NCI-H460 (cell line): ENCODE measurements at places on chromosomes 13 and 19.

DNA sequence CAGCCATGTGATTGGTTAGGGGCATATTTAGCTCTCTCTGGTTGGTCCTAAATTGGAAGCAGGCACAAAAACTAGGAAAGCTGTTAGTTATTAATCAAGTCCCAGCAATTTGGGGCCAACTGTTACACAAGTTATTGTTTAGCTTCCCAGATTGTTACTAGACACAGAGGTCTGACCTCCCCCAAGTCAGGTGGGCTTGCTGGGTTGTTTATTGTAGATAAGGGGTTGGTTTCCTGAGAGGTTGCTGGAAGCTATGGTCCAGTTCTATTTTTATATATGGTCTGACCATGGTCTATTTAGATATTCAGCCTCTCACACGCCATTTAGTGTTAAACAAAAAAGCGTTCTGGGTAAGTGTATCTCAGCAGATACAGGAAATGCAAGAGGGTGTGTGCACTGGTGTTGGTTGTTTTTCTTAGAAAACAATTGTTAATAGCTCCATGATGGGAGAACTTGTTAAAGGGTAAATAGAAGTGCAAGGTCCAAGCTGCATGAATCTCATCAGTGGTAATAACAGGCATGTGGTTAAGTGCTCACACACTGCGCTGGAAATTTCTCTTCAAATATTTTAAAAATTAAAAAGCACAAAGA lies 150.0 kb downstream of the RAP2A start:
- no peak for DNase-seq

DNA sequence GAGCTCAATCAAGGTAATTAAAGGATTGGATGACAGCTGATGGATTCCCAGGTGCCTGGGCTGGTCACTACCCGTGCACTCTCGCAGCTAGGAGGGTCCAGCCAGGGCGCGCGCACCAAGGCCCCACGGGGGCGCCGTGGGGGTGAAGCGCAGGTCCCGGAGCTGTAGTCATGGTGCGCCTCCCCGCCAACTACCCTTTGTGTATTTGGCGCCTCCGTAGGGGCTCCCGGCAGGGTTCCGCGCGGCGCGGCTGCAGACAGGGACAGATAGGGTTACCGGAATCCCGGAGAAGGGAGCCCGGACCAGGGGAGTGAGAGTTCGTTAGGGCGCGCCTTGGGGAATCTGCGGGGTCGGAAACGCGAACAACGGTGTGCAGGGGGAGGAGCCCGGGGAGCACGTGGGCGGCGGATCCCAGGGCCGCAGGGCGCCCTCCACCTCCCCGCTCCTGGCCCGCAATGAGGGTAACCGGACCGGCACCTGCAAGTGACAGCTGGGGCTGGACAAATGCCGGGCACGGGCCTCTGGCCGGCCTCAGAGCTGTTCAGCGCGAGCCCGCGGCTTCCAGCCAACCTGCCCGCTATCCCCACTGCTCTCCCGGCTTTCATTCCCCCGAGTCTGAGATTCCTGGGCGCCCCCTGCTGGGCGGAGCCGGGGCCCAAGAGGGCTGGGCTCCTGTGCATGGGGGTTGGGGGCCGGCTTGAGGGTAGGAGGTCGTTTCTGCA lies 3.4 kb upstream of the PRAM1 start:
- DNase-seq, result peak; percentile 50

GRCh38 chr13:66099825-66100224 lies 1130.3 kb downstream of the PCDH9 start:
- DNase-seq, result no peak

DNA sequence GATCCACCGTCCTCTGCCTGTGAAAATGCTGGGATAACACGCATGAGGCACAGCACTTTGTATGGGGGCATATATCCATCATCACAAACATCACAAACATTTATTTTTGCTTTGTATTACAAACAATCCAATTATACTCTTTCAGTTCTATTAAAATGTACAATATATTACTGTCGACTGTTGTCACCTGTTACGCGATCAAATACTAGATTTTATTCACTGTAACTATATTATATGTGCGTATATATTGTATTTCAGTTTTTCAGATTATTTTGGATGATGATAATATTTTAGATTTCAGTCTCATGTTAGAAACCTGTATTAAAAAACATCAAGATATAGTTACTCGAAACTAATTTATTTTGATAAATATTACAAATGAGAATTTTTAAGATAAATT lies 998.3 kb downstream of the EFNB2 start:
- DNase-seq, result no peak

- DNase-seq, result no peak
These were observed 823 bp downstream of the TLE5 start for GRCh38 chr19:3061182-3062161.

GRCh38 chr13:78625384-78625783 lies 22.0 kb upstream of the POU4F1 start:
- DNase-seq, result no peak

GRCh38 chr19:11373166-11373884 lies 1.1 kb upstream of the SWSAP1 start:
- no peak for DNase-seq

- DNase-seq, result no peak
These were observed 37.6 kb upstream of the STARD13 start for GRCh38 chr13:33322965-33323668.

DNA sequence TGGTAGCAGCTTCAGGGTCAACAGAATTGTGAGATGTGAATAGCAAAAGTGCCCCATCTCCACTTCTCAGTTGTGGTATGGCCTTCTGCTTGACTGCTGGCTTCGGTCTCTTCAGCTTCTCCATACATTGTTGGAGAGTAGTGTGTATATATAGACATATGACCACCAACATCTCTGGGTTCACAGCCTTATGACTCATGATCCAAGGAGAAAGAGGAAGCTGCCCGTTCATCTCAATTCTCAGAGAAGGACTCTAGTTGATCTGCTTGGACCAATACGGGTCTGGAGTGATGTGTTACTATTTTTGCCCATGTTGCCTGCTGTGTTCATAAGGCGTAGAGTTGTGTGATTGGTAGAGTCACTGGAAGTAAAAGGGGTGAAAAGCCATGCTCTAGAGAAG lies 3.6 kb upstream of the COMMD6 start:
- DNase-seq, result no peak

- DNase-seq, result no peak
These were observed 23.2 kb upstream of the TTYH1 start for GRCh38 chr19:54392105-54392504.

GRCh38 chr13:101065329-101065728 lies 351.0 kb downstream of the NALCN start:
- DNase-seq, result no peak

DNA sequence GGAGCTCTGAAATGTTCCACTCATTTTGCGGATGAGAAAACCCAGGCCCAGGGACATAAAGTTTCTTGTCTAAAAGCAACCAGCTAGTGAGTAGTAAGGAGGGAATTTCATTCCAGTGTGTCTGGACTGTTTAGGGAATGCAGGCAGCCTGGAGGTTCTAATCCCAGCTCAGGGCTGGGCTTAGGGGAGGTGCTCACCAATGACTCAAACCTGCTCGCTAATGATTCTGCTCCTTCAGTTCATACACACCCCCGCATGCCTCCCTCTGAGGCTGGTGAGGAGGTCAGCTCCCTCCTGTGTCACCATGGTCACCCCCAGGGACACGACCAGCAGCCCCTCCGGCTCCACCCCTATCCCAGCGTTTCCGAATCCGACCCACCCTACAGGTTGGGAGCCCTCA lies 34.6 kb downstream of the CYP4F2 start:
- DNase-seq, result no peak

DNA sequence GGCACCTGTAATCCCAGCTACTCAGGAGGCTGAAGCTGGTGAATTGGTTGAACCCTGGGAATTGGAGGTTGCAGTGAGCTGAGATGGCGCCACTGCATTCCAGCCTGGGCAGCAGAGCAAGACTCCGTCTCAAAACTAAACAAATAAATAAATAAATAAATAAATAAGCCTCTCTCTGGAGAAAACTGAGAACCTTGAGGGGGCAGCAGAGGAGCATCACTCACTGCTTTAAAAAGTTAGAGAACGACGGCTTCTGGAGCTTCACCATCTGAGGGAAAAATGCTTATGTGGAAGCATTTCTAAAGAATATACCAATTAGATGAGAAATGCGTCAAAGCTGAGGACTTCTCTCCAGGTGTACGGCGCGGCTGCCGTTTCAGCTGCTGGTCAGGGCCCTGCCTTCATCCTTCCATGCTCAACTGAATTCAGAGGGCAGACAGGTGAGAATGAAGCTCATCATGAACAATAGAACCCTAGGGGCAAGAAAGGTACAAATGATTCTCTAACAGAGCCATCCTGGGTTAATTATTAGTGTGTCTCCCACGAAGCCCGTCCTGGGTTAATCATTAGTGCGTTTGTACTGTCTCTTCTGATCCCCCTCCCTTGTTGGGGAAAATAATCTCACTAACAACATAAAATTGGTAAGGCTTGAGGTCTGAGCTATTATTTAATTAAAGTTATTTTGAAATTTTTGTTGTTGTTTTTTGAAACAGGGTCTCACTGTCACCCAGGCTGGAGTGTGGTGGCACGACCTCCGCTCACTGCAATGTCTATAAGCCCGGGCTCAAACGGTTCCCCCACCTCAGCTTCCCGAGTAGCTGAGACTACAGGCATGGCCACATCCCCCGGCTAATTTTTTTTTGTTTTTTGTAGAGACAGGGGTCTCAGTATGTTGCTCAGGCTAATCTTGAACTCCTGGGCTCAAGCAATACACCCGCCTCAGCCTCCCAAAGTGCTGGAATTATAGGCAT lies 80.1 kb downstream of the IPO5 start:
- peak; percentile 25 for DNase-seq

GRCh38 chr19:30060531-30061222 lies 118.6 kb downstream of the URI1 start:
- DNase-seq, result no peak

GRCh38 chr19:30320466-30320865 lies 51.7 kb upstream of the ZNF536 start:
- no peak for DNase-seq

GRCh38 chr13:93116809-93117208 lies 109.8 kb upstream of the GPC6 start:
- DNase-seq, result no peak

- no peak for DNase-seq
These were observed 45.6 kb upstream of the ZNF562 start for GRCh38 chr19:9720541-9720940.

- no peak for DNase-seq
These were observed 3.4 kb downstream of the FCAR start for GRCh38 chr19:54877471-54877870.

- DNase-seq, result no peak
These were observed 867 bp downstream of the WBP4 start for GRCh38 chr13:41061914-41062837.

- DNase-seq, result no peak
These were observed 50.4 kb downstream of the MYO9B start for GRCh38 chr19:17125728-17126677.

- DNase-seq, result no peak
These were observed 100.0 kb downstream of the TSHZ3 start for GRCh38 chr19:31249217-31249616.

DNA sequence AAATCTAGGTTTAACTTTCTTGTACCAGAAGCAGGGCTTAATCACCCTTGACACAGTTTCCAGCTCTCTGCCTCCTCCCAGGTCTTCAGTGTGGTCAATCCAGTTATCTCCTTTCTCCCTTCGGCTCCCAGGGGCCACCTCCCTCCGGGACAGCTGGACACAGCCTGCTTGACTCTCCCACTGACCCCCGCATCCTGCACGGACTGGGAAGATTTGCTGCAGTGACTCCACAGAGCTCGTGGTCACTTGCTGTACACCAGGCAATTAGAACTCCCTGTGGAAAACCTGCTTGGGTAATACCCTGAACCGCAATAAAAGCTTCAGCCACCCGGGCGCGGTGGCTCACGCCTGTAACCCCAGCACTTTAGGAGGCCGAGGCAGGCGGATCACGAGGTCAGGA lies 116.5 kb downstream of the NUFIP1 start:
- no peak for DNase-seq

DNA sequence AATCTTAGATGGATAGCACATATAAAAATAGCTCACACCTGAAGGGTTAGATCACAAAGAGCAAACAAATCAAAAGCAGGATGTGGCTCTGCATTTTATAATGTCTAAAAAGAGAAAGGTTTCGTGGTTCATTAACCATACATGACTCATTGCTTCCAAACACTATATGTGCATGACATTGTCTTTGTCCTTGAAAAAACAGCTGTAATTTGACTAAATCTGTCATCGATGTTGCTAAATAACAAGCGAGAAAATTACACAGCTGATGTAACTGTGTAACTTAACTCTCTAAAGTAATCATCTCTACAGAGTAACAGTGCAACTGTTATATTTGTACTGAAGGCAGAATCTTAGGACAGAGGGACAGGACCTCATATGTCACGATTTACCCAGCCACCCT lies 383.1 kb upstream of the GPC6 start:
- no peak for DNase-seq

DNA sequence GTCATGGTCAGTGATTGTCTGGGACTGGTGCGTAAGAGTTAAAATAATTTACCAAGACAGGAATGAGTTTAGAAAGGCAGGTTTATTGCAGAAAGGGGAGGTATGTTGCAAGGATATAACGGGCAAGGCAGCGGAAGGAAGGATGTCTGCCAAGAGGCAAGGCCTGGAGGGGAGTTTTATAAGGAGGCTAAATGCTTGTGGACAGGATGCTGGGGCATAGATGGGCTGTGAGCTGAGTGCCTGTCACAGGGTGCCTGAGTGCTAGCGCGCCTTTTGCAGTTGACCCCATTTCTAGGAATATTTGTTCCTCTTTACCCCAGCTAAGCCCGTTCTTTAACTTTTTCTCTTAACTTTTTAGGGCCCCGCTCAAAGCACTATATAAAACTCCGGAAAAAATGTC lies 58.7 kb downstream of the TEX26 start:
- DNase-seq, result no peak

- no peak for DNase-seq
These were observed 339.0 kb downstream of the HS6ST3 start for GRCh38 chr13:96428911-96429310.

GRCh38 chr13:33204130-33204927 lies 81.2 kb downstream of the STARD13 start:
- no peak for DNase-seq

GRCh38 chr13:32639502-32640105 lies 53.4 kb downstream of the PDS5B start:
- peak; percentile 44 for DNase-seq

GRCh38 chr19:7862413-7862951 lies 11.7 kb downstream of the PRR36 start:
- DNase-seq, result no peak

DNA sequence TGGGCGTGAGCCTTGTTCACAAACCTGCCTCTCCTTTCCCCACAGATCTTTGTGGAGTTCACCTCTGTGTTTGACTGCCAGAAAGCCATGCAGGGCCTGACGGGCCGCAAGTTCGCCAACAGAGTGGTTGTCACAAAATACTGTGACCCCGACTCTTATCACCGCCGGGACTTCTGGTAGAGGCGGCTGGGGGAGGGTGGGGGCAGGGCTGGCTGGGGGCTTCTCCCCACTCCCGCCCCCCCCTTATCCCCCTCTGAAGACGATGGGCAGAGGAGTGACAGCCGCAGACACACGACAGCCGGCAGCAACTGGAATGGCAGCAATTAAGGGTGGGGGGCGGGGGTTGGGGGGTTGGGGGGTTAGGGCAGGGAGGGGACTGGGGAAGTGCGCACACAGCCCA lies 1.1 kb upstream of the EPN1 start:
- DNase-seq, result no peak

GRCh38 chr13:57673197-57673596 lies 41.7 kb downstream of the PCDH17 start:
- no peak for DNase-seq
